ENCODE measurements at places on chromosomes 7 and 10.

DNA sequence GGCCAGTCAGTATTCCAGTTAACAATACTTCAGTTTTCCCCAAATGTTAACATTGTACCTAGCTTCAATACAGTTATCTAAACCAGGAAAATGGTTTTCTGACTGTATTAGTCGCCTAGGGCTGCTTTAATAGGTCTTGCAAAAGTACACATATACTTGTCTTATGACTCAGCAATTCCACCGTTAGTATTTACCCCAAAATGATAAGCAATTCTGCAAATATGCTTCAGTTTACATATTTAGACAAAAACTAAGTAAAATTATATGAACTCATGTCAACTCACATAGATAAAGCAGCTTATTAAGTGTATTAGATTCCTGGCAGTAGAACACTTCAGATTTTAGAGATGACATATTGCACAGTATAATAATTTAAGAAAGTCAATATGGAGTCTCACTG lies 363.3 kb downstream of the ARL4A start:
- DNase-seq = no peak

DNA sequence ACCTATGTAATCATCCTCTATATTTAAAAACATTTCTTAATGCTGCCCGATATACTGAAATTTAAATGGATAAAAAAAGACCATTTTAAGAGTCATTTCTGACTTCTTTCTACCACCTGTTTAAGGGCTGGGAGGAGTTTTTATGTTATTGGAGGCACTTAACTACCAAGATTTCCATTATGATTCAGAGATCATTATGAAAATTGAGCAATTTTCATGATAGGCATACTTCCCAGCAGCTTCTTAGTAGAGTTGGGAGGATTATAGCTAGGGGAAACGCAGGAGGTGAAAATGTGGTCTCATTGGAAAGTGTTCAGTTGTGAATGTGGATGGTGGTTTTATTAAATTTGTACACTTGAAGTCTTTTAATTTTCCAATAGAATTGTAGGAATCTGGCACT lies 28.4 kb upstream of the FAM204A start:
- no peak for DNase-seq

DNA sequence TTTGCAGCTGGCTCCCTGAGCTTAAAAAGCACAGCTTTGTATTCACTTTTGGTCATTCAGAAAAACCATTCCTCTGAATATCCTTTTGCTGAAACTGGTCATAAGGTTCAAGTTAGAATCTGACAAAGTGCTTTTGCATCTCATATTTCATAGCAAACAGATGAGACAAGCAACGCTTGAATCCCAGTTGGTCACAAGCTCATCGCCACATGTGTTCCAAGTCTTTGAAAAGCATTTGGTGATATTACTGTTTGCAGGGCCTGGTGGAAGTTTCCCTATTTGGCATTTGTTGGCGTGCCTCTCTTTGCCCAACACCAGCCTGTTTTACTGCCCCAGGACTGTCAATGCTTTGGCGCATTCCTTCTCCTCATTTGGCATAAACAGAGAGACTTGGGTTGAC lies 10.3 kb downstream of the TACC2 start:
- no peak for DNase-seq

- no peak for DNase-seq
These were observed 63.0 kb downstream of the TCERG1L start for GRCh38 chr10:131248376-131249165.

DNA sequence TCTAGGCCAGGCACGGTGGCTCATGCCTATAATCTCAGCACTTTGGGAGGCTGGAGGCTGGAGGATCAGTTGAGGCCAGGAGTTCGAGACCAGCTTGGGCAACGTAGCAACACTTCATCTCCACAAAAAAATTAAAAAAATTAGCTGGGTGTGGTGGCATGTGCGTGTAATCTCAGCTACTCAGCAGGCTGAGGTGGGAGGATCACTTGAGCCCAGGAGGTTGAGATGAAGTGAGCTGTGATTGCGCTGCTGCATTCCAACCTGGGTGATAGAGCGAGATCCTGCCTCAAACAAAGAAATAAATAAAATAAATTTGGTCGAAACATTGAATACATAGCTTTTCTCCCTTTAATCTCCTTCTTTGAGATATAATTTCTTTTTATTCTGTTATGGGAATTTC lies 80.6 kb upstream of the ITGB1 start:
- DNase-seq = no peak

- DNase-seq = no peak
These were observed at the start of gene PSD for GRCh38 chr10:102418622-102419268. TSS of gene PSD (minus strand) at chr10:102418785. CDS start at chr10:102417038, 1,747 bp downstream.

DNA sequence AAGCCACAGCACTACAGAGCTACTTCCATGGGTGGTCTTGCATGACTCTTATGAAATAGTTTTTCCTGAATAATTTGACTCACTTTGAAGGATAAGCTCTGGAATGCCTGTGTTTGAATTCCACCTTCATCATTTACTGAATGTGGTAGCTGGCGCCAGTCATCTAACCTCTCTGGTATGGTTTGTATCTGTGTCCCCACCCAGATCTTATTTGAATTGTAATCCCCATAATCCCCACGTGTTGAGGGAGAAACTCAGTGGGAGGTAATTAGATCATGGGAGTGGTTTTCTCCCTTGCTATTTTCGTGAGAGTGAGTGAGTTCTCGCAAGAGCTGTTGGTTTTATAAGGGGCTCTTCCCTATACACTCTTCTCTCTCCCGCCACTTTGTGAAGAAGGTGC lies 11.2 kb upstream of the SLC13A1 start:
- DNase-seq = no peak

DNA sequence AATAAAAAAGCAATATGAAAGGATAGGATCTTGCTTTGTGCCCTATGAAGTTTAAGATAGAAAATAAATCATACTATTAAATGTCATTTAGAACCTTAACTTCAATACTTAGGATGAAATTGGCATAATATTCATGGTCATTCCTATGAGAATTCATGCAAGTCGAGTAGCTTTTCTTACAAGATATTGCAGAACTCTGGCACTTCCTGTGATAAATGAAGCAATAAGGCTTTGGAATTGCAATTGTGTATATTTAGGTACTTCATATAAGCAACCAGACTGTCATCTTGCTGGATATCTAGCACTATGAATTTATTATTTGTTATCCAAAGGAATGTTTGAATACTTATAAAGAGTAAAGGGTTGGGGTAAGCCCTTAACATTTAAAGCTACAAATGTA lies 116.5 kb downstream of the ZNF438 start:
- no peak for DNase-seq

- DNase-seq = no peak
These were observed 75.8 kb downstream of the MAD1L1 start for GRCh38 chr7:2156756-2157472.

GRCh38 chr10:71694567-71694968 lies 25.0 kb downstream of the C10orf105 start:
- no peak for DNase-seq

GRCh38 chr7:142785841-142786250 lies 15.1 kb downstream of the PRSS2 start:
- no peak for DNase-seq

GRCh38 chr7:26052706-26053105 lies 99.3 kb upstream of the NFE2L3 start:
- peak; percentile 87 for DNase-seq

GRCh38 chr7:151168003-151168786 lies 701 bp upstream of the GBX1 start:
- DNase-seq = no peak

DNA sequence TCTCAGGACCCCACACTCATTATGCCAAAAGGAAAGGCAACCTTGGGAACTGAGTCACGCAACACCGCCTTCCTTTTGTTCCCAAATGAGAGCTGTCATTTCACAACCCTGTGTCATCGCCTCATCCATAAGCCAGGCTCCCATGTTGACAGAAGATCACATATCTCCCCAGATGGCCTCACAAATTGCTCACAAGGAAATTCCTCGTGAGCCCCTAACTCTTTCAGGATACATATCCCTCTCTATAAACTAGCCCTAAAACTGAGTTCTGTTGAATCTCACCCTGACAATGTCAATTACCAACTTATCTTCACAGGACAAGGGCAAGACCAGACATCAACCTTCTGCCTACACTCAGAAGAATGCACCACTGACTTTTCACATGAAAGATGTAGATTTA lies 22.6 kb downstream of the CCDC3 start:
- no peak for DNase-seq

DNA sequence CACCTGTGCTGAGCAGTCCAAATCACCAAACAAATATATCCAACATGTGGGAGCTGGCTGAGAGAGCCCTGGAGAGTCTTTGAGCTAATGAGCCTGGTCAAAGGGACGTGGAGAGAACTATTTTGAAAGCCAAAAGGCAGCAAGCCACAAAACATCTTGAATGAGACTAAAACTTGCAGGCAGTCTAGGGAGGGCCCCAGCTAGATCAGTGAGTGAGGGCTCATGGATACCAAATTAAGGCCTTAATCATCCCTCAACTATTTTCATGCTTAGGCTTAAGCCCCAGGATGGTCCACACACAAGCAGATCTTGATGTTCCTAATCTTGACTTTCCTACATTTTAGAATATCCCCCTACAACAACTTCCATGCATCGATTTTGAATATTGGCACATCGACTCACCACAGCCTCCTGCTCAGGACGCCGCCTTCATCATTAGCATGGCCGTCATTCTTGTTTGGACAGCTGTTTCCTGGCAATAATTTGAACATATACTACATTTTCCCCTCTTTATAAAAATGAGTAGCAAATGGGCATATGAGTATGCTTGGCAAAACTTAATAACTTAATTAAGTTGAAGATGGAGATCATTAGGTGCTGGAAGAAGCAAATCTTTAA lies 86.9 kb upstream of the ADAM12 start:
- DNase-seq = no peak

DNA sequence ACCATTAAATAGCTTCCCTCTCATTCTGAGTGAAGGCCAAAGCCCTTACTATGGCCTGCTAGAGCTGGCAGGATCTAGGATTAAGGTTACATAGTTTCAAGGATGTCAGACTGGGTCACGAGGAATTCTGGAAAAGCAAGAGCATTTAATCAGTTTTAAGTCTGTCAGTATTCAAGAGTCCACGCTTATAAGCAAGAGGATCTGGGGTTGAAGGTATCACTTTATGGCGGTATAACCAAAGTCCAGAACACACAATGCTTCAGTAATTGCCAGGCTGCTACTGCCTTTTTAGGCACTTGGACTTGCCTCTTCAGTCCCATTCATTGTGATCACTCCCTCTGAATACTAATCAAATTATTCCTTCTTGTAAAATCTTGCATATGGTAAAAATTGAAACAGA lies 101.0 kb downstream of the HBP1 start:
- DNase-seq = no peak

GRCh38 chr10:43141421-43141820 lies 3.2 kb downstream of the CSGALNACT2 start:
- no peak for DNase-seq

- peak; percentile 73 for DNase-seq
These were observed 694 bp upstream of the FAS start for GRCh38 chr10:88989824-88990383.

DNA sequence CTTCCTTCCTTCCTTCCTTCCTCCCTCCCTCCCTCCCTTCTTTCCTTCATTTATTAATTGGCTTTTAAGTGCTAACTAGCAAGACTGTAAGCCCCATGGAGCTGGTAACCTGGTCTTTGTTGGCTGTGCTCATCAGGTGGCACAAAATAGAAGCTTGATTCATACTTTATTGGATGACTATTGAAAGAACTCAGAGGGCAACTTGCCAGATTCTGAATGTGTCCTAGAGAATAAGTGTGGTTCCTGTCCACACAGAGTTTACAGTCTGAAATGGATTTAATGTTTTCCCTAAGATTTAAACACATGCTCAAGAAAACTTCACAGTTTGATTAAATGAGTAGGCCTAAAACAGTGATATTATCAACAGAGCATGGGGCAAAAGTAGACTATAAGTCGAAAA lies 3.1 kb upstream of the CACNB2 start:
- no peak for DNase-seq

GRCh38 chr7:49389871-49390479 lies 383.5 kb upstream of the VWC2 start:
- DNase-seq = no peak

GRCh38 chr10:87861566-87861952 lies 1.8 kb downstream of the KLLN start:
- peak; percentile 19 for DNase-seq

GRCh38 chr7:3043544-3044371 lies at the start of gene CARD11:
TSS of gene CARD11 (minus strand) at chr7:3043867. CDS start at chr7:2958506, 85,361 bp downstream.
- DNase-seq = peak; percentile 22

GRCh38 chr7:98528079-98528478 lies 89.0 kb upstream of the NPTX2 start:
- no peak for DNase-seq

- no peak for DNase-seq
These were observed 28.1 kb upstream of the GPR22 start for GRCh38 chr7:107441581-107442422.

GRCh38 chr7:32005577-32005976 lies 64.6 kb downstream of the PDE1C start:
- DNase-seq = no peak

DNA sequence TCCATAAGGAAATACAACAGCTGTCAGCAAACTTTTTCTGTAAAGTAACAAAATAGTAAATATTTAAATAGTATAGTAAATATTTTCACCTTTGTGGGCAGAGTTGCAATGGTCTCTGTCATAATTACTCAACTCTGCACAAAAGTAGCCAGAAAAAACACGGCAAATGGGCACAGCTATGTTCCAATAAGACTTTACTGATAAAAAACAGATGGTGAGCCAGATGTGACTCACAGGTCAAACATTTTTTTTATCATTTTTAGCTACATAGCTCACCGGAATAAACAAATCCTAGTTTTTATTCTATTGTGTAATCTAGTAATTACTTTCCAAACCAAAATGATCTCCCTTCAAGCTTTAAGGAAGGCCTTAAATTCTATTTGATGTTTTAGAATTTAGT lies 55.3 kb downstream of the NCAPG2 start:
- peak; percentile 55 for DNase-seq

DNA sequence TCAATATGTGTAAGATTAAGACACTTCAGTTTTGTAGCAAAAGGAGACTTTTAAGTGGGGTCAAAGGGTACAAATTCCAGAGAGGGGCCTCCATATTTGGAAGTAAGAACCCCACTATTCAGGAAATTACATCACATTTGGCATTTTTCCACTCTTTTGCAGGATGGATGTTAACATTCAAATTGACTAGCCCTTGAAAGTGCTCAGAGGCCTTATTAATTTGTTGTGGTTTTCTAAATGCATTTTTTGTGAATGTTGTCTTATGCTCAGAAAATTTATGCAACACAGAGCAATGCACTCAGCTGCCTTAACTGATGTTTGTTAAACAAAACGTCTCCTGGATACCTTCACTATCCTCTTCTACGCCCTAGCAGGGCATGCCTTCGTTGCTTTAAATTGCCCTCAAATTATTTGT lies 50.9 kb upstream of the PDLIM1 start:
- DNase-seq = no peak

DNA sequence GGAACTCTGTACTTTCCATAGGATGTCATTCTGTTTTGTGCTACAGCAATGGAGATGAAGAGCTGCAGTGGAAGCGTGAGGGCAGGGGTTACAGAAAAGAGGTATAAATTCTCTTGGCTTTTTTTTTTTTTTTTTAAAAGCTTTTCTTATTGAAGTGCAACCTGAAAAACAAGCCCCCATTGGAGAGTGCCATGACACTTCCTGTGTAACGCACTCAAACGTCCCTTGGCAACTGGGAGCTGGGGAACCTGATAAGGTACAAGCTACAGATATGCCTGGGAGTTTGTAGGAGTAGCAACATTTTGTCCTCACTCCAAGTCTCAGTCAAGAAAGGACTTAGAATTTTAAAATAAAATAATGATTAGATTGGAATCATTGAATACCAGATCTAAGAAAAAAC lies 512.1 kb downstream of the RPS24 start:
- no peak for DNase-seq

- DNase-seq = no peak
These were observed 109.3 kb downstream of the AOAH start for GRCh38 chr7:36614959-36615358.

GRCh38 chr10:101671453-101671852 lies 23.5 kb downstream of the FBXW4 start:
- no peak for DNase-seq
